ENCODE measurements at places on chromosomes 2 and 18.
A peak's percentile ranks its signal among the peaks of the same experiment; 100 is the strongest.

GRCh38 chr2:174967691-174968260 lies 37.4 kb downstream of the CHN1 start:
- no peak for DNase-seq

GRCh38 chr2:137677466-137677865 lies 286.8 kb upstream of the HNMT start:
- DNase-seq: no peak

- DNase-seq: no peak
These were observed 17.9 kb upstream of the CAVIN2 start for GRCh38 chr2:191864628-191865374.

GRCh38 chr2:28199995-28200679 lies 192.5 kb upstream of the FOSL2 start:
- no peak for DNase-seq

DNA sequence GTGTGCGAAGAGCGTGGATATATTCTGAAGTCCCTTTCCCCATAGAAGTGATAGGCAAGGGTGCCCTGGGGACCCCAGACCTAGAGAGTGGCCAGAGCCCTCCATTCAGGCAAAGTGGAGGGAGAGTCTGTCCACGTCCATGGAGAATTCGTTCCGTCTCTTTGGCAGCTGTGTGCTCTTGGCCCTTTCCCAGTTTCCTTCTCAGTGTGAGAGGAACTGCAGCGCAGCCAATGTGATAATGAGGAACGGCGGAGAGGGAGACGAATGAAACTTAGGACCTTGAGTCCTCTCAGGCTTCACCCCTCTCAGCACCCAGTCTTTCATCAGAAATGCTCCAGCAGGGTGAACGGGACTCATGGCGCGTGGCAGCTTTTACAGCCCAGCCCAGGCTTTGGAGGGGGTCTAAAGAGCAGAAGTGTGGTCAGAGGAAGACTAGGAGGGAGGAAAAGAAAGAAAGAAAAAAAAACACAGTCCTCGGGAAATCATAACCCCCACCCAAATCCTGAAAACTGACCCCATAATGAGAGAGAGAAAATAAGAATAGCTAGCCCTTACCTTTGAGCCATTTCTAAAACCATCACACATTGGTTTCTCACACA lies 95.0 kb upstream of the RIOK3 start:
- no peak for DNase-seq

DNA sequence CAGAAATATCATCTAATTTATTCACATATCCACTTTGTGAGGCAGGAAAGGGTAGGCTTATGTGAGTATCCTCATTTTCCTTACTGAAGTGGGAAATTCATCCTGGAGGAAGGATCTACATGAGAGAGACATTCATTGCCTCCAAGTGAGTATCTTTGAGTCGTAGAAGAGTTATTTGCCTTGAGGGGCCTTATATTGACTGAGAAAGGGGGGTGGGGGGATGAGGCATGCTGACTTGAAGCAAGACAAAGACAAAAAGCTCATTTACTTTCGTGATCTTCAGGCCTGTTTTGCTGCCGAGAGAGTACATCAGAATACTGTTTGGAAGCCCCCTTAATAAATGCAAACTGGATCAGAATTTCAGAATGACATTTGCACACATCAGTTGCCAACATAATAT lies 17.6 kb upstream of the NEDD4L start:
- DNase-seq: no peak

DNA sequence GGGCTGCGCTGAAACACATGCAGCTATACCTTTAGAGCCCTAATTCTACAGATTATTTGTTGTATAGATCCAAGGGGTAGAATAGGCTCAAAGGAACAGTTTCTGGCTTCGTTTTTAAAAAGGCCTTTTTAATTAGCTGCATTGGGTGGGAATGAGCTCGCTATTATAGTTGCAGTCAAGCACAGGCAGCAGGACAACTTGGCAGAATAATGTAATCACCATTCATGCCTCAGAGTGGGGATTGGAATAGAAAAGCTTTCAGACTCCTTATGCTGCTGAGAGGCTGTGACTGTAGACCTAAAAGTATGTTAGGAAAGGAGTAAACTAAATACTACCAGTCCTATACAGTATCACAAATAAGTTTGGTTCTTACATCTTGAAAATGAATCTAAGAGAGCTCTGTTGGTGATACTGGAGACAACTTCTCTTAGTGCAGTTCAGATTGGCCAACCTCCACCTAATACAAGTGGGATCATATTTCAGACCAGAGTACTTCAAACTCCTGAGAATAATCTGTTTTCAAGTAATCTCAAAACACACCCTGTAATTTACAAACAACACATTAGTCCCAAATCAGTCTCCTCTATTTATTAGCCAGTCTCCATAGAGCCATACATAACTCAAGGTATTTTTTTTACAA lies 121.4 kb downstream of the ANTXR1 start:
- DNase-seq: no peak

GRCh38 chr2:162573288-162573687 lies 229.4 kb downstream of the GCA start:
- no peak for DNase-seq

DNA sequence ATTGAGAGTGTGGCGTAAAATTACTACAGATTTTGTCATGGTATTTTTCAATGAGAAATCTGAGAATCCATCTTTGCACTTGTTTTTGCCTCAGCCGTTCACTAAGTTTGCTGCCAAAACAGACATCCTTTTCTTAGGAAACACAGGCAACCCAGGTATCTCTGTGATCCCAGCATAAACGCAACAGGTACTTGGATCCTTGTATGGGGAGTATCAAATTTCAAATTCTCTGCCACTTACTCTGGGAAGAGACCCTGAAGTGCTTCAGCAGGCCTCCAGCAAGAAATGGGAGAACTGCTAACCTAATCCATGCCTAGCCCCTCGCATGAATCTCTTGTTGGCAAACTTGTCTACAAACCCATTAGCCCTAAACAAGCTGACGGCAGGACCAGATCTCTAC lies 83.1 kb downstream of the BCL11A start:
- DNase-seq: no peak

DNA sequence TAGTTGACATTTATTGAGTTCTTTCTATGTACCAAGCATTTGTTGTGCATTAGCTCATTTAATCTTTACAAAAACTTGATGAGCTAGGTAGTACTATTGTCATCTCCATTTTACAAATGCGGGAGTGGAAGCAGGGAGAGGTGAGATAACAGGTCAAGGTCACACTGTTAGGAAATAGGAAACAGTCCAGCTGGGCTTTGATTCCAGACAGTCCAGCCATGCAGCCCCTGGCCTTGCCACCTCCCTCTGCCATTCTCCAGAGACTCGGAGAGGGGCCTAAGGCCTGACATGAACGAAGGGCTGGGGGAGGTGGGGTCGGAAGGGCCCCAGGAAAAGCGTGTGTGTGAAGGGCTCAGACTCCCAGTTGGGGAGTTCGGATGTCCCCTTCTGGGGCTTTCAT lies 55.6 kb downstream of the ODC1 start:
- DNase-seq: no peak

GRCh38 chr2:49702740-49703139 lies 548.4 kb upstream of the FSHR start:
- no peak for DNase-seq

GRCh38 chr18:69874058-69874457 lies 73.6 kb downstream of the CD226 start:
- DNase-seq: no peak

DNA sequence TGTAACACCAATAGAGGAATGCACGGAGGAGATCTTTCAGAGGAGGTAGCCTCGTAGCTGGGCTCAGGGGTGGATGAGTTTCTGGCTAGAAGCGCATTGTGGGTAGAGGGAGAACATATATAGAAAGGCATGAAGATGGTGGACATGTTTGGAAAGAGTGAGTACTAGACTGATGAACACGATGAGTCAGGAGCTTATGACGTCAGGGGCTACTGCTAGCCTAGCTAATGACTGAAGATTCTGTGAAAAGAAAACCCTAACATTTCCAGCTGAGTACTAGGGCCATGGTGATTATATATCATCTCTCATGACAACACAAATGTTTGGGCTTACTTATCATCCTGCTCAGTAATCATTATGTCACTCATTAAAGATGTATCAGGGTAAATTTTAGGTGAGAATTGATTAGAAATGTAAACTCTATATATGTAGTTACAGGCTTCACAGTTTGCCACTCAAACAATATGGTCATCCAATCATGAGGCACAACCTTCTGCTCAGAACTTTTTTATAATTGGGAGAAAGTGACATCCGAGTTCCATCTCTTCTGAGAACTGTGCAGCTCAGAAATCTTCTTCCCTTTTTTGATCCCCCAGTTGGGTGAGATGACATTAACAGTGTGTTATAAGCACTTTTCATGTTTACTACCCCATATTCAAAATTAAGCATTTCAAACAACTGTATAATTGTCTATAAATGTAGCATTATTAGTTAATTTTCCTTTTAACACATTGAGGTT lies 22.2 kb upstream of the IL1RN start:
- DNase-seq: no peak

DNA sequence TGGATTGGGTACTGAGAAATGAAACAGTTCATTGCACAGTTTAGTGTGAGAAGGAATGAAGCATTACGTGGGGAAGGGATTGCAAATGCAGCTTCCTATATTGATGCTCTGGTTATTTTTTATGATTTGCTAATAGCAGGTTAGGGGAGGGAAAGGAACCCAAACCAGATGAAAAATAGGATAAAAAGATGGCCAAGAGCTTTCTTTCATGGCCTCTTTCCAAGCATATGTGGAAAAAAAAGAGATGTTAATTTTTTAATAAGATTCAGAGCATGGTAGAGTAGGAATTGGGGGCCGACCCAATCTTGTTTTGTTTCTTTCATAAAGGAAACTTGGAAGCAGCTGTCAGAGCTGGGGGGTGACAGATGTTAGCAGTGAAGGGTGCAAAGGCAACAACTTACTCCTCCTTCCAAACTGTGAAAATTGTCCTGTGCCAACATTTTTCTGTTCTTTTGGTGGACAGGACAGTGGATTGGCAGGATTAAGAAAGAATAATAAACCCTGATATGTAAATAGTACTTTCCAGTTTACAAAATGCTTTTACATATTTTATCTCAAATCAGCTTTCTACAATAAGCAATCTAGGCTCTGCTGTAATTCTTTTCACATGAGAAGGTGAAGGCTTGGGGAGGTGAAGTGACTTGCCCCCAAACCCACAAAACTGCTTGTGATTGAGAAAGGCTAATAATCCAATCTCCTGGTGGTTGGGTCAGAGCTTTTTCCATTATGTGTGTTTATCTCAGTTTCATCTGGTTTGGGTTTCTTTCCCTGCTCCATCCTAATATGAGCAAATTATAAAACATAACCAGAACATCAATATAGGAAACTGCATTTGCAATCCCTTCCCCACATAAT lies 270.1 kb downstream of the ETAA1 start:
- no peak for DNase-seq

DNA sequence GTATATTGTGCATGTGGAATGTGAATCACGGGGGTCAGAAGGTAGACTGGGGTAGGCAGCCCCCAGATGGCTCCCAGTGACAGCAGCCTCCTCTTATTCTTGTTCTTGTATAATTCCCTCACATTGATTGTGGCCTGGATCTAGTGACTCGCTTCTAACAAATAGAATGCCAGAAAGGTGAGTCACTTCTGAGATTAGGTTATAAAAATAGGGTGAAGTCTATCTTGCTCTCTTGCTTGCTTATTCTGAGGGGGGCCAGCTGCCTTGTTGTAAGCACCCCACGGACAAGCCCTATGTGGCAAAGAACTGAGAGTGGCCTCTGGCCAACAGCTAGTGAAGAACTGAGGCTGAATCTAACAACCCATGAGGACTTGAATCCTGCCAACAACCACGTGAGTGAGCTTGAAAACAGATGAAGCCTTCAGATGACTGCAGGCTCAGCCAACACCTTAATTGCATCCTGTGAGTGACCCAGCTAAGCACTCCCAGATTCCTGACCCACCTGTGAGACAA lies 15.6 kb upstream of the RMND5A start:
- DNase-seq: no peak

- DNase-seq: no peak
These were observed 35.4 kb downstream of the FBXO11 start for GRCh38 chr2:47870641-47871540.

DNA sequence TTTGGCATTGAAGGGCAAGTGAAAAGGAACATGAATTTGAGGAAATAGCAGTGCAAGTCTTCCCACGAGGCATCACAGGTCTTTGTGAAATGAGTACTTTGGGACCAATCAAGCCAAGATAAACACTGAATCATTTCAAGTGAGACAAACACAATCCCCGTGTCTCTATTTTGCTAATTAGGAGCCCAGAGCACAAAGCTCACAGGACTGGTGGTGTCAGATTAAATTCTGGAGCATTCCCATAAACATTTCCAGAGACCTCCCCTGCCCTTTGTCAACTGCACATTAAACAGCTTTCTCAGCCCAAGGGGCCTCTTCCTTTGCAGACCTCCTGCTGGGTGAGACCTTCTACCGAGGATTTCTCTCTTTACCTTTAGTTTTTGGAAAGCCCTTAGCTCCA lies 50.7 kb downstream of the DAPL1 start:
- DNase-seq: no peak

DNA sequence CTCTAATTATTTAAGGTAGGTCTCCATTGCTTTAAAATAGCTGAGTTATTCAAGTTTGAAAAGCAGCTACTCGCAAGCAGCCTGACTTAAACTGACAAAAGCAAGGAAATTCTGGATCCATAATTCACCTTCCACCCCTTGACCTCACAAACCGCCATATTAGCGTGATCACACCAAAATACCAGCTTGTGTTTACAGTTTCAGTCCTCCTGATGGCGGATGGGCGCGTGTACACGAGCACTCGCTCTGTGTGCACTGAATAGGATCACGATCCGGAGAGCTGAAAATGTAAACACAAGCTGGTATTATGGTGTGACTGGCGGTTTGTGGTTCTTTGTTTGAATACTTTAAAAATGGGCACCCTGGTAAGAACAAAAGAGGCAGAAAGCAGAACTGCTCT lies 42.4 kb upstream of the PSMD14 start:
- no peak for DNase-seq

GRCh38 chr2:54261537-54261936 lies 5.5 kb upstream of the TSPYL6 start:
- DNase-seq: no peak

GRCh38 chr18:73352546-73352945 lies 484.8 kb upstream of the NETO1 start:
- peak; percentile 65 for DNase-seq

GRCh38 chr2:204984518-204984917 lies 439.2 kb downstream of the PARD3B start:
- DNase-seq: no peak

GRCh38 chr2:2566396-2567323 lies 235.6 kb upstream of the MYT1L start:
- DNase-seq: no peak

DNA sequence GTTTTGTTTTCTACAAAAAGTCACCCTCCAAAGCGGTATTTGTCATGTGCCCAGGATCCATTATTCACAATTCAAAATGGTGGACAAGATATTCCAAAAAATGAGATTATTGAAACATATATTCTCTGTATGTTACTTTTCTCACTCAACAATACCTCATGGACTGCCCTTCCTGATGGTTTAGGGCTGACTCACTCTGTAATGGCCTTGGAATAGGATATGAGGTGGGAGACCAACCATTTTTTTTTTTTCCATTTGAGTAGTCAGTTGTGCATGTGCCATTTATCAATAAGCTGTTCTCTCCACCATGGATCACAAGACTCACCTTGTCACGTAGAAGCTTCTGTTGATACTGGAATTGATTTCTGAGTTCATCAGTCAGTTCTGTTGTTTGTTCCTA lies 64.5 kb downstream of the LYPD6 start:
- no peak for DNase-seq

GRCh38 chr2:1605102-1606045 lies 138.9 kb downstream of the PXDN start:
- no peak for DNase-seq

- DNase-seq: no peak
These were observed 194.4 kb downstream of the RPIA start for GRCh38 chr2:88885679-88886416.

GRCh38 chr18:48256848-48257247 lies 152.3 kb downstream of the ZBTB7C start:
- DNase-seq: no peak

- no peak for DNase-seq
These were observed 95.5 kb upstream of the CRACDL start for GRCh38 chr2:99031481-99031880.

Measured in nephron progenitor cell (in vitro differentiated cells).